ENCODE measurements at places on chromosomes 5 and 9. TPM values are rescaled to one million over a fixed set of nuclear protein-coding genes. Genes with fewer than 3 reads are reported as not detected.

The SVEP1 gene
- total RNA-seq = 8.8 TPM

The FCN2 gene
- not detected for total RNA-seq

The COL27A1 gene
- total RNA-seq = 6.4 TPM

The ENTREP1 gene
- 22.1 TPM for total RNA-seq

The PCDHGB2 gene
- total RNA-seq = 8.8 TPM

The TGFBI gene
- total RNA-seq = 43.4 TPM

The WDR31 gene
- 12.4 TPM for total RNA-seq

The GNG10 gene
- 27.4 TPM for total RNA-seq

All from left ventricle myocardium inferior (tissue), 1 donor.